Stimulated activated CD4-positive, alpha-beta T cell treated with anti-CD3 and anti-CD28 coated beads, Interleukin-4, amount 100 ng/mL, for 4 hours (primary cell): ENCODE measurements at places on chromosomes 1 and 21.

- DNase-seq = no peak
Observed at GRCh38 chr1:247681288-247681897, 1.9 kb upstream of the OR13G1 start.

- DNase-seq = no peak
Observed at GRCh38 chr1:19690342-19690741, 25.7 kb downstream of the HTR6 start.

DNA sequence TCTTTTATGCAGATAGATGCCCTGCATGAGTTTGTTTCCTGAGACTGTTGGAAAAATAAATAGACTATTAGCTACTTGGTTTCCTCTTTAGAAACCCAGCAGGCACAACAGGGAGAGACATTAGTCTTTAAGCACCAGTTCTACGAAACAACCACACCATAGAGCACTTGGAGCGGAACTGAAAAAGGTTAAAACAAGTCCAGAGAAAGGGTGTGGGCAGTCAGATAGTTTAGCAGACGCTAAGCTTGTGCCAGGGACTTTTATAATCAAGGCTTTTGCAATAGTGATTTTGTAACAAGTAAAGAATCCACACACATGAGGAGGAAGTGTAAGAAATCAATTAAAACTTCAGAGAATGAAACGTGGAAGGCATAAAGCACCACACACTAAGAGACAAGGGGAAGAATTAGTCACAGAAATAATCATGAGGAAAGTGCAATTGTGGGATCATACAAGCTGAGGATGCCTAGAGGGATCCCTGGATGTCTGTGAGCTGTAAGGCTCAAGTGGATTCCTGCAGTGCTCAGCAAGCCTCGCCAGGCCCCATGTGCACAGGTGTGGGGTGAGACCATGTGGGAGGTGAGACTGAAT lies 37.8 kb upstream of the TLR5 start:
- DNase-seq = no peak

DNA sequence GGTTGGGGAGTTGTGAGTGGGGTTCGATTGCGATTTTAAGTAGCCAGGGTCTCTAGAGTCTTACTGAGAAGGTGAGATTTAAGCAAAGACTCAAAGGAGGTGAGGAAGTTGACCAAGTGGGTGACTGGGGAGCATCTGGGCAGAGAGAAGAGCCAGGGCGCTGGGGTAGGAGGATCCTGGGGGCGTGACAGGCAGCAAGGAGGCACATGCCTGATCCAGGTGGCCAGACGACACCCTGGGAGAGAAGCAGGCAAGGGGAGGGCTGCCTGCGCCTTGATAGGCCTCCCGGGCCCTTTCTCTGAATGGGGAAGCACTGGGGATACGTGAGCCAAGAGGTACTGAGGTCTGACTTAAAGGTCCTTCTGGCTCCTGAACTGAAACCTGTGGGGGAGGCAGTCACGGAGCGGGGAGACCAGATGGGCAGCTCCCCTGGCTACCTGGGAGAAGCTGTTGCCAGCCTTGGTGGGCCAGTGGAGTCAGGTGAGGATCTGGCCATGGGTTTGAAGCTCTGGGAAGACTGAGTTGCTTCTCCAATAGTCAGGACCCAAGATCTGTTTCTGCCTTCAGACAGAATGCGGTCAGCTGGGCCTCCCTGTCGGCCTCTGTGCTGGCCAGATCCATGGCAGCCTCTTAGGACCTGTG lies 5.4 kb downstream of the ZBTB48 start:
- DNase-seq = no peak
